A549 treated with Hydrocortisone at 1 μM for 4 hours (cell line): ENCODE measurements at places on chromosomes 2 and 18. TPM values are rescaled to one million over a fixed set of nuclear protein-coding genes. Genes with fewer than 3 reads are reported as not detected.

CCDC150 gene
- 3.6 to 6.6 TPM (median 5.3 TPM) in 5 replicates for total RNA-seq

LDLRAD4 gene
- 1.4 to 2.5 TPM (median 1.7 TPM) in 5 replicates for total RNA-seq

ARHGAP28 gene
- total RNA-seq, result 0.07 to 0.18 TPM (median 0.13 TPM) in 4 of 5 replicates, not detected in the other

GPR55 gene
- not detected in 5 replicates for total RNA-seq

CARF gene
- 0.74 to 1.4 TPM (median 1.2 TPM) in 5 replicates for total RNA-seq

IFIH1 gene
- 0.83 to 1.3 TPM (median 1.2 TPM) in 5 replicates for total RNA-seq

PROC gene
- total RNA-seq, result 4.1 to 5.5 TPM (median 4.7 TPM) in 5 replicates

ECEL1 gene
- total RNA-seq, result 0.09 to 0.37 TPM (median 0.15 TPM) in 5 replicates

SIX3 gene
- total RNA-seq, result 1.9 to 2.9 TPM (median 2.8 TPM) in 5 replicates

ADRA2B gene
- 0.06 to 0.17 TPM (median 0.09 TPM) in 5 replicates for total RNA-seq

PLEK gene
- total RNA-seq, result not detected in 5 replicates

SCG2 gene
- total RNA-seq, result 0.90 to 1.3 TPM (median 0.98 TPM) in 5 replicates

RIT2 gene
- total RNA-seq, result not detected in 5 replicates

TDRD15 gene
- not detected in 5 replicates for total RNA-seq
